ENCODE measurements at places on chromosomes 4 and X. TPM values are rescaled to one million over a fixed set of nuclear protein-coding genes. Genes with fewer than 3 reads are reported as not detected.

DNA sequence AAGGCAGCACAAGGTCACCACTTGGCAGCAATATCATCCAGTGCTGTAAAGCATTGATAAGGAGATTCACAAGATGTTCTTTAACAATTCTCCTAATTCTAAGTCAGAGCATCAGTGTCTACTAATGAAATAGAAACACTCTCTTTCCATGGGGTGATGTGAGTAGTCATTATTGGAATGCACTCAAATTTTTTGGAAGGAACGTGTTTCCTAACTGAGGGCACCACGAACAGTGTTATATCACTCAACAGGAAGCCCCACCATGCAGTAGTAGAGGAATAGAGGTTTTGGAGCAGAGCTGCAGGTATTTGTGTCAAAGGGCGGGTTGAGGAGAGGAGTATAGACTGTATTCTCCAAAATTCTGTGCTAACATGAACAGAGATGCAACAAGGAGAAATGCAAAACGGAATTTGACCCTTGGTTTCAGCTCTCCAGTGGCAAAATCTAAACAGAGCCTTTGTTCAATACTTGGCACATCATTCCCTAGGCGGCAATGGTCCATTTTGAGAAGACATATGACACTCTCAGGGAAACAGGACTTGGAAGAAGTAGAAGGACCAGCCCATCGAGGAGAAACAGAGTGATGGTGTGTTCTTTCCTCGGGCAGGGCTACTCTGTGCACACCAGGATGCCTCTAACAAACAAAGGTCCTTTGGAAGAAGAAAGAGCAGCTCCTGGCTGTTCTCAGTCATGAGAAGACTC is 98.9 kb downstream of the CPEB2 start:
- no peak for DNase-seq

The SORBS2 gene
- not detected for total RNA-seq

The MAGEB17 gene
- total RNA-seq: not detected

DNA sequence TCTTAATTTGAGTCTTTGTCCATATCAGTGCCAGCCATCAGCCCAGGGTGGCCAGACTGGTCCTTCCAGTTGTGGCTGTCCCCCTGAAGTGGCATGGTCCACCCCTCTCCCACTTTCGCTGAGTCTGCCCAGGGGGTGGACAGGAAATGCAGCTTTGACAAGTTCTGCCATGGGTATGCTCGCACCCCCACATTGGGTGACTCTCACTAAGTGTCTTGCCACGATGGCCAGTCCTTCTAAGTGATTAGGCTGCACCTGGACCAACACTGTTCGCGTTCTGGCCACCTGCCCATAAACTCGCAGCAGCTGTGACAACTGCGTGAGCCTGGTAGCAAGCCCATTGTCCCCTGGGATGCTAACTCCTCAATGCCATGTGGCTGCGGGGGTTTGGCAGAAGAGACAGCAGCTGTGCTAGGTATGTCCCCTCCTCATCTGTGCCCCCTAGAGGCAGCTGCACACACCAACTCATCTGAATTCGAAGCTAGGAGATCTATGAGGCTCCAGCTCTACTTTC is 10.0 kb upstream of the LNX1 start:
- no peak for DNase-seq

- DNase-seq: no peak
These were observed 179.9 kb downstream of the GABRG1 start for GRCh38 chr4:45944000-45944399.

GRCh38 chrX:150919401-150919800 is 20.9 kb upstream of the CD99L2 start:
- DNase-seq: no peak

DNA sequence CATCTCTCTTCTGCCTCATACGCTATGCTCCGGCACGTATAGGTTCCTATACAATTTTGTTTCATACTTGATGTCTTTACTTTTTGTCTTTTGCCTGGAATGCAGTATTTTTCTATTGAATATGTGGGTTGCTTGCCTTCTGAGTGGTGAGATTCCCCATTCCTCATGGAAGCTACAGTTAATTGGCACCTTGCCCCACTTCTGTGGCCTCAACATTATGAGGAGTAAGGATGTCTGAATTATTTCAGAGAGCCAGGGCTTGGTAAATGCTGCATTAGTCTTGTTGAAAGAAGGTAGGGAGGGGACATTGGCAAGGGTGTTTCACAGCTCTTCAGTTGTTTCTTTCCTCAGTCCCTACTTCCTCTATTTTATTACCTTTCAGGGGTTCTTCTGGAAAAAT is 23.0 kb downstream of the CDKL5 start:
- DNase-seq: no peak

The NPY2R gene
- total RNA-seq: not detected

GRCh38 chr4:10093801-10094552 is 22.6 kb downstream of the WDR1 start:
- no peak for DNase-seq

The UGT2A1 gene
- total RNA-seq: not detected

DNA sequence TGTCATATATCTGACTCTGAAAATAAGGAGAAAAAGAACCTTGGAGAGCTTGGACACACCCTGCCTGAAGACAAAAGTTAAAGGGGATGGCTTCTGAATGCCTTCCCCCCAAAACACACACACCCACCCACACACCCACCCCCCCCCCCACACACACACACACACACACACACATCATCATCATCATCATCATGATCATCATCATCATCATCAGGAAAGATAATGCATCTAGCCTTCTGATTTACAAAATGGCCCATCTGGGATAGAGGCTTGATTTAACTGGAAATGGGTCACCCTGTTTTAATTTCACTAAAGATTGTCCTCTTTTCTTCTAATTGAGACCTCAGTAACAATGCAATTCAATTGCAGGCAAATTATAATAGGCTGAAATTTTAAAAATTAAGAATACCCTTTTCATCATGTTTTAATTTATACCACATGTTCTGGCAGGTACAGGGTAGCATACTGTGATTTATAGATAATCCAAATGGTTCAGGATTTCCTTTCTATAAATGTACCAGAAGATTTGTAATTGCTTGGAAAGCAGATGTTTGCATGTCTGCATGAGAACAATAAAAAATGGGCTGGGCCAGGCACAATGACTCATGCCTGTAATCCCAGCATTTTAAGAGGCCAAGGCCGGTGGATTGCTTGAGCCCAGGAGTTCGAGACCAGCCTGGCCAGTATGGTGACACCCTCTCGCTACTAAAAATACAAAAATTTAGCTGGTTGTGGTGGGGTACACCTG is 56.5 kb downstream of the TRIM2 start:
- no peak for DNase-seq

DNA sequence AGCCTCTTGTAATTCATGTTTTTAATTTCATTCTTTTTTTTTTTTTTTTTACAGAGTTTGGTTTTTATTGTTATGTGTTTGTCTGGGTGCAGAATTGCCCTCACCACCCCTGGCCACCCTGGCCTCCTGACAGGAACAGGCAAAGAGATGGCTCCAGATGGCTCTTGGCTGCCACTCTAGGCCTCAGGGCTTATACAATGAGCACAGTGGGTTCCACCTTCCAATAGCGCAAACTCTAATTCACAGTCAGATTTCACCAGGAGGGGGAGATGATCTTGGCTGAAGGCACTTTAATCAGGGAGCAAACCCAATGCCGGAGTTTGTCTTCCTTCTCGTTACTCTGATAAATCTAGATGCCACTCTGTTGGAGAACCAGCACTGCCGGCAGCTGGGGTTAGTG is 24.8 kb downstream of the CPE start:
- no peak for DNase-seq

DNA sequence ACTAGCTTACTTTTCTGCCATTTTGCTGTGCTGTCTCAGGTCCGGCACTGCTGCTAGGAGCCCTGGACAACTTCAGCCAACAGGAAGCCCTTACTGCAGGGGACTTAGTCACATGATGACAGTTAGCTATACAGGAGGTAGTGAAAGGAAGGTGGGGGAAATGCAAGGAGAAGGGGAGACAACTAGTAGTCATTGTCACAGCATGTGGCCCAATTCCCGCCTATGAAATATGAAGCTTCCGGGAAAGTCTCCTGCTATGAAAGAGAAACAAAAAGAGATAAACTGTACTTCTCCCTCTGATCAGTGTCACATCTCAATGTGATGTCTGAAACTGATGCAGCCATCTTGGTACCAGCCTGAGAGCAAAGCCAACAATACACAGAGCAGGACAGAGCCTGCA is 71.6 kb downstream of the AMELX start:
- DNase-seq: no peak

DNA sequence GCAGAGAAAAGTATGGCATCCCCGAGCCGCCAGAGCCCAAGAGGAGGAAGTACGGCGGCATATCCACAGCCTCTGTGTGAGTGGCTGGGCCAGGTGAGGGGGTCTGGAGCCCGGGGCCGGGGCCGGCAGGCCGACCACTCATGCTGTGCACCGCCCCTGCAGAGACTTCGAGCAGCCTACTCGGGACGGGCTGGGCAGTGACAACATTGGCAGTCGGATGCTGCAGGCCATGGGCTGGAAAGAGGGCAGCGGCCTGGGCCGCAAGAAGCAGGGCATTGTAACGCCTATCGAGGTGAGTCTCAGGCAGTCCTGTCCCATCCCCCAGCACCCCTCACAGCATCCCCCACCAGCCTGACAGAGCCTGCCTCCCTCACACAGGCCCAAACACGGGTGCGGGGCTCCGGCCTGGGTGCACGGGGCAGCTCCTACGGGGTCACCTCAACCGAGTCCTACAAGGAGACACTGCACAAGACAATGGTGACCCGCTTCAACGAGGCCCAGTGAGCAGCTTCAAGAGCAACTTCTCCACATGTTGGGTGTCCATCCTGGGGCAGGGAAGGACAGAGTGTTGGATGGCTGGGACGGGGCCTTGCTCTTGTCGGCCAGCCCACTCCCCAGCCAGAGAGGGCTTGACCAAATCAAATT is 7.4 kb upstream of the UBA1 start:
- DNase-seq: no peak

- DNase-seq: no peak
These were observed 38.8 kb upstream of the STIM2 start for GRCh38 chr4:26821677-26822503.

The CMC4 gene
- 1.3 TPM for total RNA-seq

Data from activated T-helper 1 cell treated with anti-CD3 and anti-CD28 coated beads, Interleukin-12 subunit alpha, Interleukin-12 subunit beta, Interleukin-2, Interleukin-4 antibody, amounts not matched to agents 30 ng/mL and 10 ng/mL and 1 ng/mL, durations not matched to agents 14 hours and 24 hours and 36 hours (primary cell).